Fibroblast of lung (primary cell): ENCODE measurements at places on chromosomes 3 and 15. TPM values are rescaled to one million over a fixed set of nuclear protein-coding genes. Genes with fewer than 3 reads are reported as not detected.

XCR1 gene
- total RNA-seq, result under 0.01 TPM in 1 of 2 replicates, not detected in the other

SLC28A1 gene
- not detected in 2 replicates for total RNA-seq

FAM3D gene
- total RNA-seq, result not detected in 2 replicates

ERICH6 gene
- under 0.01 TPM in 1 of 2 replicates, not detected in the other for total RNA-seq

ZNF774 gene
- total RNA-seq, result 1.3 and 1.8 TPM in 2 replicates

GLDN gene
- 22.9 and 50.7 TPM in 2 replicates for total RNA-seq

NUP210 gene
- 0.26 and 0.33 TPM in 2 replicates for total RNA-seq

HTR3E gene
- not detected in 2 replicates for total RNA-seq

PIERCE2 gene
- 2.3 and 3.1 TPM in 2 replicates for total RNA-seq

TNFAIP8L3 gene
- 10.7 and 12.3 TPM in 2 replicates for total RNA-seq

ADCY5 gene
- total RNA-seq, result 0.50 and 0.51 TPM in 2 replicates

MYO5C gene
- total RNA-seq, result under 0.01 TPM in 2 replicates

CYP1A2 gene
- not detected in 2 replicates for total RNA-seq

GADL1 gene
- total RNA-seq, result 2.6 and 3.6 TPM in 2 replicates

HYKK gene
- 2.0 and 2.6 TPM in 2 replicates for total RNA-seq

ZBTB11 gene
- total RNA-seq, result 21.8 and 26.6 TPM in 2 replicates

REC114 gene
- total RNA-seq, result not detected in 2 replicates

PRR20G gene
- not detected in 2 replicates for total RNA-seq

CYP8B1 gene
- not detected in 2 replicates for total RNA-seq

ALDH1A3 gene
- 32.5 and 73.7 TPM in 2 replicates for total RNA-seq

RTP1 gene
- under 0.01 TPM in 1 of 2 replicates, not detected in the other for total RNA-seq

ST3GAL6 gene
- 2.6 and 4.1 TPM in 2 replicates for total RNA-seq

GOLGA8T gene
- total RNA-seq, result 0.17 and 0.26 TPM in 2 replicates

GNAT1 gene
- total RNA-seq, result not detected in 2 replicates

CACNA1D gene
- 0.17 and 0.77 TPM in 2 replicates for total RNA-seq

CNBP gene
- total RNA-seq, result 262 and 317 TPM in 2 replicates

CSPG4 gene
- 26.5 and 109 TPM in 2 replicates for total RNA-seq

CCR9 gene
- not detected in 2 replicates for total RNA-seq

FGD5 gene
- 0.50 and 1.0 TPM in 2 replicates for total RNA-seq

TRH gene
- not detected in 2 replicates for total RNA-seq

AGTR1 gene
- 1.2 and 1.5 TPM in 2 replicates for total RNA-seq

GPR160 gene
- total RNA-seq, result 0.50 and 0.51 TPM in 2 replicates

ATP10A gene
- 5.1 and 12.7 TPM in 2 replicates for total RNA-seq

EPHA3 gene
- 0.26 and 0.99 TPM in 2 replicates for total RNA-seq
